ENCODE measurements at places on chromosomes 13 and 19.

DNA sequence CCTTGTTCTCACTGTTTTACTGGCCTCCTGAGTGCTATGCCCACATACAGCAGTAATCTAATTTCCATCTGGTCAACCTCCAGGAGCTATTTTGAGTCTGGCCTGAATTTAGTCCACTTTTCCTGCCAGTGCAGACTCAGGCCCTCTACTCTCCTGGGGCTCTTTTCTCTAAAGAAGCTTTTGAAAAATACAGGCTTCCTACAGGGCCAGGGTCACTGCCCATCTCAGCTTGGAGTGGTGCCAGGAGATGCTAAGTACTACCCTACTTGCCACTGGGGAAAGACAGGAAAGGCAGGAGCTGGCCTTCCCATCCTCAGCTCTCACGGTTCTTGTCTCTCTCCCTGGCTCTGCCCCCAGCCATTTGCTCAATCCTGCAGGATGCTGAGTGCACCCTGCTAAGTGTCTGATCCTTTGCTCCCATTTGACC, 101.7 kb upstream of the SERP2 start:
- no peak for DNase-seq

- DNase-seq, result no peak
Observed at GRCh38 chr13:20349564-20350381, 117.7 kb upstream of the GJB6 start.

DNA sequence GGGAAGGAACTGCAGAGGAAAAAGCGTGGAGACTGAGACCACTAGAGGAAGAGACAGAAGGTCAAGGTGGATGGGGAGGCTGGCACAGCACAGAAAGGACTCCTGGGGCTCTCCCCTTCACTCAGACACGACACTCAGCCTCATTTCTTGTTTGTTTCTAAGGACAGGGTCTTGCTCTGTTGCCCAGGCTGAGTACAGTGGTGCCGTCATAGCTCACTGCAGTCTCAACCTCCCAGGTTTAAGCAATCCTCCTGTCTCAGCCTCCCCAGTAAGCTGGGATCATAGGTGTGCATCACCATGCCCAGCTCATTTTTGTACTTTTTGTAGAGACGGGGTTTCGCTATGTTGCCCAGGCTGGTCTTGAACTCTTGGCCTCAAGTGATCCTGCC, 11.4 kb upstream of the SEMA6B start:
- DNase-seq, result no peak

DNA sequence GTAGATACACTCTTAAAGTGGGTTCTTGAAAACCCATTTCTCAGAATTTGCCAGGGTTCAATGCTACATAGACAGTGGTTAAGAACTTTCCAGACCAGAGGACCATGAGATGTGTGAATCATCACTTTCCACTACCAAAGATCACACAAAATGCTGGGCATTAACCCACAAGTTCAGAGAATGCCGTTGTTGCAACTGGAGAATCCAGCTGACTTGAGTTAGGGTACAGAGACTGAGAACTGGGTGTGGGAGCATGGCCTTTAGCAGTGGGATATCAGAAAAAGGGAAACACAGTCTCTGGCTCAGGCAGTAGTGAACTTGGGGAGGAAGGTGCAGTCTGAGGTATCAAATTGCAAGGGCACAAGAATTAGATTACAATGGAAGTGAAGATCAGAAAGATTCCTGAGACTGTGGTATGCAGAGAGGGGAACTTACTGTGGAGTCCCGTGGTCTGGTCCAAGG, 51.5 kb upstream of the WDFY2 start:
- DNase-seq, result no peak

DNA sequence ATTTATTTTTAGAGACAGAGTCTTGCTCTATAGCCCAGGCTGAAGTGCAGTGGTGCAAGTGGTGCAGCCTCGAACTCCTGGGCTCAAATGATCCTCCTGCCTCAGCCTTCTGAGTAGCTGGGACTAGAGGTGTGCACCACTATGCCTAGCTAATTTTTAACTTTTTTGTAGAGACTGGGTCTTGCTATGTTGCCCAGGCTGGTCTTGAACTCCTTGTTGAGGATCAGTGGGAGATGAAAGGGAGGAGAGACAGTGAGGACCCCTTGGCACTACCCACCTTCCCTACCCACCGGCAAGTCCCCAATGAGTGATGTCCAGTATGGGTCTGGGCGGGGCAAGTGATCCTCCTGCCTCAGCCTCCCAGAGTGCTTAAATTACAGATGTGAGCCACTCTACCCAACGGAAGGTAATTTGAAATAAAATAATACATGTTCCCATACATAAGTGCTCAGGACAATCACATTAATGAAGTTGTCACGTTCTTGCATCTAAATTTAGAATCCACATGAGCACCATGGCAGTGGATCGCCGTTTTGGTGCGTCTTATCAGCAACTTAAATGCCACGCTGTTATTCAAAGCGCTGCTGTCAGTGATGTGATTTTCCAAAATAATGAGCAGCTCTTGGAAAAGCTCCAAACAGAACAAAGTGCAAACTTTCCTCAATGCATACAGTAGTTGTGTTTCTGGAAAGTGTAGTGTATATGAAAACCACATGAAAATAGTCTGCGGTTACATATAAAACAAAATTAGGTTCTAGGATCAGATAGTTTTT, 5.9 kb upstream of the ARL11 start:
- no peak for DNase-seq

GRCh38 chr19:55465460-55466240, 1.1 kb upstream of the C19orf85 start:
- no peak for DNase-seq
